Activated CD4-positive, alpha-beta T cell treated with anti-CD3 and anti-CD28 coated beads for 36 hours (primary cell): ENCODE measurements at places on chromosomes 13 and 19. TPM values are rescaled to one million over a fixed set of nuclear protein-coding genes. Genes with fewer than 3 reads are reported as not detected.

DNA sequence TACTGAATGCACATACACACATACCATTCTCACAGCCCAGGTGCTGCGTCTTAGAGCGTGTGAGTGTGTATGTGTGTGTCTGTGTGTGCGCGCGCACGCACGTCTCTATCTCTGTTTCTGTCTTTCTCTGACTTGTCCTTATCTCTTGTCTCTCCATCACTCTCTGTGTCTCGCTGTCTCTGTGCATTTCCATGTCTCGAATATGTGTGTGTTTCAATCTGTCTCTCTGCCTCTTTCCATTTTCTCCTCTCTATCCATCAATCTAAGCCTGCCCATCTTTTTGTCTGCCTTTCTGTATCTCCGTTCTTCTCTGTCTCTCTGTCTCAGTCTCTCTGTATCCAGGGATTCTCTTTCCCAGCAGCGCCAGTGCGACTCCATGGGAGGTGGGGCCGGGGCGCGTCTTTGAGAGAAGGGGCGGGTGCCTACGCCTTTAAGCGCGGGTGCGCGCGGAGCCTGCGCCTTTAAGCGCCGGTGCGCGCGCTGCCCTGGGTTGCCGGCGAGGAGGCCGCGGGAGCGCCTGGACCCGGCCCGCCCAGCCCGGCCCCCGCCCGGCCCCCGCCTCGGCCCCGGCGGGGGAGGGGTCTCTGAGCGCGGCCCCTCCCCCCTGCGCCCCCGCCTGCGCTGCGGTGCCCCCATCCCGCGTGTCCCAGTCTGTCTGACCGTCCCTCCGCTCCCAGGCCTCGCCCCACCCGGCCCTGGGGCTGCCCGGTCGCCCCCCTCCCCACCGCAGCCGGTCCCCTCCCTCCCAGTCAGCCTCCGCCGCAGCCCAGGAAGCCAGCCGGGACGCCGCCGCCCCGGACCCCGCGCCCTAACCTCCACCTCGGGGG is at the start of gene LRFN3:
TSS of gene LRFN3 (plus strand) at position 464 of the 827 bp plus-strand sequence. CDS start 3,052 bp downstream, outside the sequence.
- peak; percentile 81 for DNase-seq

- peak; percentile 34 for DNase-seq
These were observed 18.1 kb upstream of the LRP3 start for GRCh38 chr19:33175886-33176669.

DNA sequence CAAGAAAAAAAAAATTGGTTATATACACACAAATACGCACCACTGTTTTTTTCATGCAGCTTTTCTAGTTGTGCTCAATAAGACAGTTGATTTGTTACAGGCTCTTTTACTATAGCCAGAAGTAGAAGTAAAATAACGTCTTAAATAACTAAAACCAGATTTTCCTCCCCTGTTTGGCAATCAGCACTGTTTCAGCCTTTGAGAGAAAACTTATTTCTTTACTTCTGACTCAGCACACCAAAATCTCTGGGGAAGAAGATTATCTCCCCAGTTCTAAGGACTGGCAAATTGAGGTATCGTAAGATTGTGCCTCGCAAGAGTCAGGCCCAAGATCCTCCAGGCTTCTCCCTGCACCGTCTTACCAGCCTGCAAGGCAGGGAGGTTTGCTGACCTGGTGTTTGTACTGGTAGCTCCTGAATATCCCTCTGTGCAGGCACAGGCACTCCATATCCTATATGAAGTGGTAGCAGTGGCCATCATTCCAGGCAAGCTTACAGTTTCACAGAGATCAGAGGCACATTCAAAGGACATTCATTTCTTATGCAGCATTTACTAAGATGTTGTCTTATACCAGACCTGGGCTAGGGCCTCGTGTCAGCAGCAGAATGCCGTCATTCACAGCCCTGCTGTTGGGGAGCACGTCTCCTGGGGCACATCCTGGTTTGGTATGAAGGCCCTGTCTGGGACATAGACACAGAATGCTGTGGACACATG is 268.2 kb downstream of the ZNF536 start:
- no peak for DNase-seq

DNA sequence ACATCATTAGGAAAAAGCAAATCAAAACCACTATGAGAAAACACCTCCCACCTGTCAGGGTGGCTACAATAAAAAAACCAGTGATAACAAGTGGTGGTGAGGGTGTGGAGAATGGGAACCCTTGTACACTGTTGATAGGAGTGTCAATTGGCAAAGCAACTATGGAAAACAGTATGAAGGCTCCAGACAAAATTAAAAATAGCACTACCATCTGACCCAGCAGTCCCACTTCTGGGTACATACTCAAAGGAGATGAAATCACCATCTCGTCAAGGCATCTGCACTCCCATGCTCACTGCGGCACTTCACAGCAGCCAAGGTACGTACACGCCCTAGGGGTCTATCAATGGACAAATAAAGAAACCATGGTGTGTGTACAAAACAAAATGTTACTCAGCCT is 715.1 kb downstream of the UQCRFS1 start:
- no peak for DNase-seq

- DNase-seq: peak; percentile 10
These were observed 108.9 kb downstream of the DNAJC15 start for GRCh38 chr13:43132257-43132656.

DNA sequence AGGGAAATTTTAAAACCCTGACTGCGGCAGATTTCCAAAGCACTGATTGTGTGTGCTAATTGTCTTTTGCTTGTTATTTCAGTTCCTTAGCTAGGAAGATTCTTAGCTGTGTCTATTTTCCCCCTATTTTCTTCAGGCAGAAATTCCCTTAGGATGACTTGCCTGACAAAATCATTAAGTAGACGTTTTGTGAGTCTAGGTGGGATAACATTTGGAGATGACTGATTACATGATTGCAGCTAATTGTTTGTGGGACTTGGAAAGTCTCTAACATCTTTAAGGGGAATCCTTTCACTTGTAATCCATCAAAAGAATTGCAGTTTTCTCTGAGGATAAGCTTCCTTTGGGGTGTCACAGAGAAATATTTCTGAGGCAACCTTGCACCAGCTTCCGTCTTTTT is 228.0 kb downstream of the OXGR1 start:
- no peak for DNase-seq

DNA sequence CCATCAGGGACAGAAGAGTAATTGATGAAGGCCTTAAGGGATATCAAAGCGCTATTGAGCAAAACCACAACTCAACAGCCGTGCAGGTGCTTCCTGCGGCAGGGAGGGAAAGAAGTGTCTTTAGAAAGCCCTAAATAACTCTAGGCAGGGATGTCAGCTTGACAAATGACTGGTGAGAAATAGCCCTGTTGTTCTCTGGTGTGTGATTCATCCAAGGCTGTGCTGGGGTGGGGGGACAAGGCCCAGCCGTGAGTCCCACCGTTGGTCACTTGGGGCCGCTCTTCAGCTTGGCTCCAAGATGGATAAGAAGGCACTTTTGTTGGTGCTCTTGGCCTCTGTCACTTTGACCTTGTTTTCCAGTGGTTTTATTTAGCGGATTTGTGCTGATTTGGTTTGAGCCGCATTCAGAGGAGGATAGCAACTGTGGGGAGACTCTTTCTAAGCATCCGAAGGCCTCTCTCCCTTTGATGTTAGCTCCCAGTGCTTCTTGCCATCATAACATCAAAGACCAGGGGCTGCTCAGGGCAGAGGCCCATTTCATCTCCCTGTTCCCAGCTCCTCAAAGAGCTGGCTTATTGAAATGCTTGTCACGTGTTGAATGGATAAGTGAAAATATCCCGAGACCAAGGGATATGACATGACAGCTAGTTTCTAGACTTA is 130.3 kb upstream of the SERP2 start:
- DNase-seq: peak; percentile 60

DNA sequence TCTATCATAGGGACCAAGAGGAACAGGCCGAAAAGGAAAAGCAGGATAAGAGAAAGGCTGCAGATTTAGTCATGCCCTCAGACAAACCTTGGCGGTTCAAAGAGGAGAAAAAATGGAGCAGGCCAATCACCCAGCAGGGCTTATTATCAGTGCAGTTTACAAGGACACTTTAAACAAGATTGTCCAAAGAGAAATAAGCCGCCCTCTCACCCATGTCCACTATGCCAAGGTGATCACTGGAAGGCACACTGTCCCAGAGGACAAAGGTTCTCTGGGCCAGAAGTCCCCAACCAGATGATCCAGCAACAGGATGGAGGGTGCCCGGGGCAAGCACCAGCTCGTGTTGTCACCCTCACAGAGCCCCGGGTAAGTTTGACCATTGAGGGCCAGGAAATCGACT is 8.3 kb upstream of the REX1BD start:
- DNase-seq: no peak

Gene ZNF99
- total RNA-seq: not detected

Gene PLEKHJ1
- 61.8 TPM for total RNA-seq

DNA sequence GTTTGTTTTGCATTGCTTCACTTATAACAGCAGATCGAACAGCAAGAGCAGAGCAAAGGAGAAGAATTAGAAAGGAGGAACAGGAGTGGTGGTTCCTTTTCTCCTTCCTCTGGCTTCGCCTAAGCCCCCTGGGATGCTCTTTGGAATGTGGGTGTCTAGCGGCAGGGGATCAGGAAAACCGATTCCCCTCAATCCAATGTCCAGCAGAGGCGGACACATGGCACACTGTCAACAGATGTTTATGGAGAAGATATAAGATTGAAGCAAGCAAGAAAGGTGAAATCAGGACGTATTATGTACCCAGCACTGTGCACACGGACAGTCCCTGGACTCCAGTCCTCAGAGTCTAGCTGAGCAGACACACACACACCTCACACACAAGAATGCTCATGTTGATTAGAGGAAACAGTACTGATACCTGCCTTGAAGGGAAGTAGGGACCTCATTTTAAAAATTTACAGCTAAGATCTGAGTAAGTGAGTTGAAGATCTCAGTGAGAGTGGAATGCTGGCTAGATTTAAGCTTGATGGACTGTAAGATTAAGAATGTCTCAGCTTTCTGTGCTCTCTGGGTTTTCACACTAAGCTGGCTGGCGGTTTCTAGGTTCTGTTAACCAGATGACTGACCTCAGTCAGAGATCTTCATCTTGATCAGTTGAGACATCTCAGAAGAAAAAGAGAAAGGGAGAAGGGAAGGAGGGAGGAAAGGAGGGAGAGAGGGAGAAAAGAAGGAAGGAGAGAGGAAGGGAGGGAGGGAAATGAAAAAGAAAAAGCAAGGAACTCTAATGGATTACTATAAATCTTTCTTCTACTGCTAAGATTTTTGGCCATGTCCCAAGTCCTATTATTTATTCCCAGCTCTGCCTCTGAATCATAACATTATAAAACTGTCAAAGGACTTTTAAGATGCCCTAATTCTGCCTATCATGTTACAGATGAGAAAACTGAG is 44.8 kb downstream of the FLT1 start:
- DNase-seq: no peak

- no peak for DNase-seq
These were observed 821.3 kb downstream of the DIAPH3 start for GRCh38 chr13:59342400-59342799.

GRCh38 chr13:43537124-43537523 is 249.6 kb downstream of the ENOX1 start:
- no peak for DNase-seq

- DNase-seq: no peak
These were observed 1134.3 kb downstream of the SLITRK1 start for GRCh38 chr13:82747958-82748357.

DNA sequence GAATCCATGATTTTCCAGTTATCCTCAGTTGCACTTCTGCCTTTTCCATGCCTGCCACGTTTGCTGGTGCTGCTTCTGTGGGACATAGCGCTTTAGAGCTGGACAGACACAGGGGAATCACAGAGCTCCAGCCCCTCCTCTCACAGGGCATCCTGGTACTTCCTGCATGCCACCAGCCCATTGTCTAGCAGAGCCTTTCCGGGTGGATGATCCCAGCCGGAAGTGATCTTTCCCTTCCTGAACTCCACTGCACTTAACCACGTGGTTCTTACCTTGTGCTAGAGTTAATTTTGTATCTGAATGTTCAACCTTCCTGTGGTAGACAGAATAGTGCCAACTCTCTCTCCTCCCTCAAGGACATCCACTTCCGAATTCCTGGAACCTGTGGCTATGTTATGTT is 12.6 kb upstream of the OLFM4 start:
- DNase-seq: no peak

GRCh38 chr13:61316647-61317046 is 99.0 kb downstream of the PCDH20 start:
- DNase-seq: no peak

GRCh38 chr13:113405481-113406300 is 41.8 kb upstream of the GRTP1 start:
- DNase-seq: peak; percentile 2

- DNase-seq: peak; percentile 95
These were observed 38.3 kb downstream of the TMED1 start for GRCh38 chr19:10797541-10798256.

DNA sequence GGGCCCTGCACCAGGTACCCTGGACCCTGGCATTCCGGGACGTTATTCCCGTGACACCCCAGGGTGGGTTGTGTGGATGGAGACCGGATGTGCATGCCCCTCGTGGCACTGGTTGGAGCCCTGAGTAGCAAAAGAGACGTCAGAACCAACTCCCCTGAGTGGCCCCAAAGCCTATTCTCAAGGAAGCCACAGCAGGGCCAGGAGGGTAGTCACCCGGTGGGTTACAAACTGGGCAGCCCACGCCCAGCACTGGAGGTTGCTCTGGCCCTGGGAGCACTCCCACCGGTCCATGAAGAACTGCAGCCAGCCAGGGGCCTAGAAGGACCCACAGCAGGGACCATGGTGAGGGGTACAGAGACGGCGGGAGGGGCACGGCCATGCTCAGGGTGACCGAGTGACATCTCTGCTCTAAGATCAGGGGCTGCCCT is 7.5 kb downstream of the KLF16 start:
- DNase-seq: peak; percentile 63

Gene CYP2A6
- not detected for total RNA-seq

- DNase-seq: no peak
These were observed 125.6 kb downstream of the SPRY2 start for GRCh38 chr13:80215368-80215767.

- no peak for DNase-seq
These were observed 175.2 kb downstream of the TDRD3 start for GRCh38 chr13:60572003-60572798.

DNA sequence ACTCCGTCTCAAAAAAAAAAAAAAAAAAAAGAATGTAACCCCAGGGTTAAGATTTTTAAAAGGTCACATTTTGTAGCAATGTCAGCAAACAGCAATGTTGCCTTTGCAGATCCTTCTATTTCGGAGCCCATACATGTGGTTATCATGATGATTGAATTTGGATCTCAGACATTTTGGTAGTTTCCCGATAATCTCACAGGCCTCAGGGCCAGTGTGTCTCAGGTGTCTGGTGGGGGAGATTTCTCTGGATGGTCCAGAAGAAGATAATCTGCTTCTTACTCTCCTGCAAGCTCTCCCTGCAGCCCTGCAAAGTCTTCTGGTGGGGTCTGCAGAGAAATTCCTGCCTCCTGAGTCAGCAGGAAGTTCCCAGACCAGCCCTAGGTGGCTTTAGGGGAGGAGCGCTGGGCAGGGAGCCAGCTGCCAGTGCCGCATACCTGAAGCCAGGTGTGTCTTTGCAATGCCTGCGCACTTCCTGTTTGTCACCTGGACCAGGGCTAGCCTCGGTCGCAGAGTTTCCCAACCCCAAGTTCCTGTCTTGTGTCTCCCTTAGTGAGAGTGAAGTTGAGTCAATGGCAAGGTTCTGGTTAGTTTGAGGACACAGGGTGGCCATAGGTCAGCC is 1.4 kb downstream of the SH2D3A start:
- peak; percentile 36 for DNase-seq
